ENCODE measurements at places on chromosomes 2 and 18.

GRCh38 chr2:57907411-57907810 is 139.2 kb upstream of the VRK2 start:
- DNase-seq = no peak

- DNase-seq = no peak
Observed at GRCh38 chr2:86499326-86499725, 58.2 kb downstream of the KDM3A start.

- no peak for DNase-seq
Observed at GRCh38 chr2:213007290-213007838, 144.0 kb downstream of the IKZF2 start.

GRCh38 chr2:70517804-70518203 is 35.8 kb downstream of the TGFA start:
- DNase-seq = no peak

- no peak for DNase-seq
Observed at GRCh38 chr2:135175177-135175576, 123.1 kb downstream of the RAB3GAP1 start.

All from kidney (tissue), 22 donors.